ENCODE measurements at places on chromosomes 1 and 21. TPM values are rescaled to one million over a fixed set of nuclear protein-coding genes. Genes with fewer than 3 reads are reported as not detected.

RWDD3 gene
- total RNA-seq, result 21.0 TPM

FNDC10 gene
- 2.8 TPM for total RNA-seq

PTPRC gene
- total RNA-seq, result 99.3 TPM

KCNJ9 gene
- total RNA-seq, result not detected

ILDR2 gene
- 3.2 TPM for total RNA-seq

GRCh38 chr1:109628540-109629321 is 9.1 kb downstream of the AMPD2 start:
- no peaks in the 10 kb centered on the region for H3K27me3 ChIP-seq
- no peak overlapping the region for H3K4me3 ChIP-seq
- no peak overlapping the region for H3K27ac ChIP-seq
- H3K4me1 ChIP-seq, result peaks cover 6% of the 10 kb centered on the region
- DNase-seq, result no peak
- H3K36me3 ChIP-seq, result peaks cover 39% of the 10 kb centered on the region

DNA sequence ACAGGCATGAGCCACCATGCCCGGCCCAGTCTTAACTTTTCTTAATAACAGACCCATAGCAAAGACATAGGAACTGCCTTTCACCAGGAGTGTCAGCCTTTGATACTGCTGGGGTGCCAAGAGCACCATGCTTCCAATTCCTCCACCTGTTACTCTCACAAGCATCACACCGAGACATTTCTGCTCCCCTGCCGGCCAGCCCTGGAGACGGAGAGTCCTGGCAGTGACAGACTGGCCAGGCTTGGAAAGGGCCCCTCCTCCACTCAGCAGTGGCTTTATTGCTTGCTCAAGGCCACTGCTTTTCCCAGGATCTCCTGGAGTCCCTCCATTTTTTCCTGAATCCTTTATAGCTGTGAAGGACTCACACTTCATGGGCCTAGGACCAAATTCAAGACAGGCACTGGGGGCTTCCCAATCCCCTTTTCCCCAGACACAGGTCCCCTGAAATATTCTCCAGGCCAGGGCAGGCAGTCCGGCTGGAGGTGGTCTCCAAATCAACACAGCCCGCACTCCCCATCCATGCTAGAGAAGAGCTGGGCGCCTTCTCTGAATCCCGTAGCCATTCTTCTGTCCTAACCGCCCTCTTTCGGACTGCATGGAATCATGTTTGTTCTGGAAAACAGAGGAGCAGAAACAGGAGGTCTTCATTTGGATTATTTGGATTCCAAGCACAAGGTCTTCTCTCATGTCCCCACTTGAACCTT is 25.5 kb upstream of the PTPRF start:
- no peak overlapping the region for H3K27ac ChIP-seq
- no peaks in the 10 kb centered on the region for H3K36me3 ChIP-seq
- DNase-seq, result peak; percentile 6

DNA sequence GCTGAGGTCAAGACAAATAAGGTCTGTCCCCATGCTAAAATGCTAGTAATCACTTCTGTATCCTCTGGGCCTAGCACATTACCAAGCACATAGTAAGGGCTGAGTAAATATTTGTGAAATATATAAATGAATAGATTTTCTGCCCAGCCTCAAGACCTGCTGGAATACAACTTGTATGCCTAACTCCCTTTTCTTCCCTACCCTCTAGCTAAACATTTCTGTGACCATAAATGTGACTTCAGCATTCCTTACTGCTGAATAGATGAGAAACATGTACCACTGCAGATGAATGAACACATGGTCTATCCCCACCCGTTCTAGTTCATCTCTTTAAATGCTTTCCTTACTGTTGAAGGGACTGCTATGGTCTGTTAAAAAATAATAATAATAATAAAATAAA is 209.0 kb upstream of the HOOK1 start:
- H3K4me1 ChIP-seq, result peaks cover 2% of the 10 kb centered on the region
- H3K27ac ChIP-seq, result no peak overlapping the region
- no peaks in the 10 kb centered on the region for H3K27me3 ChIP-seq
- DNase-seq, result no peak

- H3K4me1 ChIP-seq, result peaks cover 9% of the 10 kb centered on the region
- no peak overlapping the region for H3K27ac ChIP-seq
- no peaks in the 10 kb centered on the region for H3K36me3 ChIP-seq
- DNase-seq, result no peak
- H3K4me3 ChIP-seq, result no peak overlapping the region
Measured at GRCh38 chr1:91679446-91679845, 178.8 kb downstream of the CDC7 start.

DNA sequence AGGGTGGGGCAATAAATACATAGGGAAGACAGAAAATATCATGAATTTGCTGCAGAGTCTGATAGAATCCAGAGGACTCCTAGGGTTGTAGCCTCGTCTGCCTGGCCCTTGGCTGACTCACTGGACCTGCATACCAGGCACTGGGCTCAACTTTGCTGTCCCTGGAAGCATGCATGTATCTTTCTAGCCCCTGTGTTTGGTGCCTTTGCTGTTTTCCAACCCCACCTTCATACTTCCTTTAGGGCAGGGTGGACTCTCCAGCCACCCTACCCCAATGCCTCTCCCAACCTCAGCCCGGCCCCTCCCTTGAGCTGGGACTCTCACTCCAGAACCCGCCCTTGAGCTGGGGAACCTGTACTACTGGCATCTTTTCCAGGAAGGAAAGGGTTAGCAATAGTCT is 1.2 kb downstream of the RAB25 start:
- no peak overlapping the region for H3K27ac ChIP-seq
- H3K36me3 ChIP-seq, result peaks cover 9% of the 10 kb centered on the region
- no peaks in the 10 kb centered on the region for H3K4me1 ChIP-seq
- H3K4me3 ChIP-seq, result no peak overlapping the region
- no peaks in the 10 kb centered on the region for H3K27me3 ChIP-seq
- no peak for DNase-seq

GRCh38 chr1:18902523-18903290 is at the start of gene ALDH4A1:
Gene ALDH4A1, minus strand, starts transcription at chr1:18902555. Its CDS starts 32 bp downstream, at chr1:18902523.
- H3K27ac ChIP-seq, result peak within 1 kb of the TSS; percentile 74
- DNase-seq, result peak; percentile 98
- peaks cover 27% of the 10 kb centered on the region for H3K4me1 ChIP-seq
- H3K4me3 ChIP-seq, result peak within 1 kb of the TSS; percentile 97
- no peaks in the 10 kb centered on the region for H3K27me3 ChIP-seq

- DNase-seq, result no peak
- H3K27ac ChIP-seq, result no peak overlapping the region
- no peaks in the 10 kb centered on the region for H3K4me1 ChIP-seq
- H3K36me3 ChIP-seq, result no peaks in the 10 kb centered on the region
- no peak overlapping the region for H3K4me3 ChIP-seq
Measured at GRCh38 chr1:111814642-111815041, 58.9 kb downstream of the DDX20 start.

- no peak overlapping the region for H3K4me3 ChIP-seq
- no peak for DNase-seq
Measured at GRCh38 chr1:211318576-211319280, 7.9 kb upstream of the TRAF5 start.

DNA sequence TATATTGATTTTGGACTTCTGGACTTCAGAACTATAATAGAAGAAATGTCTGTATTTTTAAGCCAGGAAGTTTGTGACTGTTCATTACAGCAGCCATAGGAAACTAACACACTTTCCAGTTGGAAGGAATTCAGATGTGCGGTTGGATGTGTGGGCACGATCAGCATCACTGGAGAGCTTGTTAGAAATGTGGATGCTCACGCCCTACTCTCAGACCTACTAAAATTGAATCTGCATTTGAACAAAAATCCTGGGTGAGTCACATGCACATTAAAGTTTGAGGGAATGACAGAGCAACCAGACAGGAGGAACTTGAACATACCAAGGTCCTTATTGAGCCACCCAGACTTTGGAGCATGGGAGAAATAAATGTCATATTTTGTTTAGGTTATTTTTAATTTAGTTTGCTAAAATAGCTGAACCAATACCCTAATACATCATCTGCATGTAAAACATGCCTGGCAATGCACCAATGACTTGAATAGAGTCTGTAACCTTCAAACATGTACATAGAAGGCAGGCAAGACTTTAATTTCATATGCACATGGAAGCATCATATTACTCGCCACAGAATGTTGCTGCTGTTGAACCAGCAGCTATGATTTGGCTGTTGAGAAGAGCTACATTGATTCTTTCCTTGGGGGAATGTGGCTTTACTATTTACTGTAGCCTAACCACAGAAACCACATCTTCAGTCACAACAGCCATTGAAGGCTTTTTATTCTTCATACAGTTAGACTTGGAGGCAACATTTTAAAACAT is 346.2 kb downstream of the BARHL2 start:
- DNase-seq, result no peak
- no peaks in the 10 kb centered on the region for H3K36me3 ChIP-seq
- H3K4me1 ChIP-seq, result no peaks in the 10 kb centered on the region
- H3K27ac ChIP-seq, result no peak overlapping the region
- no peak overlapping the region for H3K4me3 ChIP-seq

DNA sequence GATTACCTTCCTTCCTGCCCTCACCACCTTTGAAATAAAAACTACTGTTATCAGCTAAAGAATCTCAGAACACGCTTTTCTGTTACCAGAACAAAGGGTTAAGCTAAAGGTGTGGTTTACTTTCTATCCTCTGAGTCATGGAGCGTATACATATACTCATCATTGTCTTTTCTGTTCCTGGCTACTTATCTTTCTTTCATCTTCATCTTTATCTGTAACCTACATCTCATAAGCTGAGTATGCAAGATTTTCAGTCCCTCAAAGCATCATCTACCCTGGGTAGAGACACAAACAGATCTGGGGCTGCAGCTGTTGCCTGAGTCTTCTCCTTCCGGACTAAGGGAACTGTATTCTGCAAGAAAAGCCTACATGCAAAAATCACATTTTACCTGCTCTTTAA is 75.6 kb downstream of the LMO4 start:
- H3K36me3 ChIP-seq, result no peaks in the 10 kb centered on the region
- no peak overlapping the region for H3K4me3 ChIP-seq
- H3K4me1 ChIP-seq, result no peaks in the 10 kb centered on the region
- no peak overlapping the region for H3K27ac ChIP-seq
- H3K27me3 ChIP-seq, result no peaks in the 10 kb centered on the region
- no peak for DNase-seq

DNA sequence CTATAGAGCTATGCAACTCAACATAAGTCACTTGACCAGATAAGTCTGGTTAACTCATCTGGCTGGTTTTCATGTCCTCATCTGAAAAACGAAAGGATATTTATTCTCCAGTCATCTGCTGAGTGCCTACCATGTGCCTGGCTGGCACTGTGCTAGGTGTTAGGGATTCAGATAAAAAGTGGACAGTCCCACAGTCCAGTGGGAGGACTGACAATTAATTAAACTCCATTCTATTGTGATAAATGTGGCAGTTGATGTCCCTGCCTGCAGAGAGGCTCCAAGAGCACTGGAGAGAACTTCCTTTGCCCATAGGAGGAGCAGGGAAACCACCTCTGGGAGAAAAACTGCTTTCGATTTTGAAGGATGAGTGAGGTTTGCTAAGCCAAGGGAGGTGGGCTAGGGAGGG is 5.4 kb downstream of the NUAK2 start:
- peaks cover 19% of the 10 kb centered on the region for H3K4me1 ChIP-seq
- H3K27me3 ChIP-seq, result no peaks in the 10 kb centered on the region
- no peak overlapping the region for H3K4me3 ChIP-seq
- no peak overlapping the region for H3K27ac ChIP-seq
- no peak for DNase-seq
- H3K36me3 ChIP-seq, result no peaks in the 10 kb centered on the region

DNA sequence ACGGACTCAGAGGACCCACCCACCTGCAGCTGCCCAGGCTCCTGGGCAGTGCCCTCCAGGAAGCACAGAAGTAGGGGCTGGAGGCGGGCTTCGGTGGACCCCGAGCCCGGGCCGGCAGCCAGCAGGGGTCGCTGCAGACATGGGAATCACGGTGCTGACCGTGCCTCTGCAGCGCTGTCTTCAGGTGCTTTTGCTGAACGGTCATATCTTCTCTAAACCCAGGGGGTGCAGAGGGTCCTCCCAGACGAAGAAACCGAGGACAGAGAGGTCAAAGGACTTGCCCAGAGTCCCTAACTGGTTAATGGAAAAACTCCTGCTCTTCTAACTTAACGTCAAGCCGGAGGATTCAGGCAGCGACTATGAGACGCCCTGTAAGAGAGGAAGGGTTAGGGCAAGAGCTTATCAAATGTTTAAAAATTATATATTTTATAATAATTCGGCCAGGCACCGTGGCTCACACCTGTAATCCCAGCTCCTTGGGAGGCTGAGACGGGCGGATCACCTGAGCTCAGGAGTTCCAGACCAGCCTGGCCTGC is 21.5 kb upstream of the LEFTY2 start:
- H3K27ac ChIP-seq, result no peak overlapping the region
- DNase-seq, result peak; percentile 73
- no peaks in the 10 kb centered on the region for H3K27me3 ChIP-seq
- no peaks in the 10 kb centered on the region for H3K36me3 ChIP-seq
- H3K4me3 ChIP-seq, result no peak overlapping the region

DNA sequence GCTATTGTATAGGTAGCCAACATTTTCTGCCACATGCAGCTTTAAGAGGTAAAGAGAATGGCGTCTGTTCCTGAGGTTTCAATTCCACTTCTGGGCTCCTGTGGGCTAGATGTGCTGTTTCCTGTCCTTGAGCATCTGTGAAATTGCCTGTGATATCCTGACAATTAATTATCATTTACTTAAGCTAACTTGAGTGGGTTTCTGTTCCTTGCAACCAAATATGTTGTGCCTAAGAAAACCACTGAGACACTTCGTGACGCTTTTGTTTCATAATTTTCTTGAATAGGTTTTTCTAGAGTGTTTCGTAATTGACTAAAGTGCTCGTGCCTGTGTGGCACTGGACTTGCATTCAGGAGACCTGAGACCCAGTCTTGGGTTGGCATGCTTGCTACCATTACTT is 127.3 kb upstream of the POU3F1 start:
- H3K27me3 ChIP-seq, result no peaks in the 10 kb centered on the region
- no peaks in the 10 kb centered on the region for H3K36me3 ChIP-seq

- H3K36me3 ChIP-seq, result no peaks in the 10 kb centered on the region
- peak; percentile 58 for DNase-seq
- H3K4me1 ChIP-seq, result no peaks in the 10 kb centered on the region
- no peaks in the 10 kb centered on the region for H3K27me3 ChIP-seq
Measured at GRCh38 chr1:218156595-218156994, 128.5 kb upstream of the RRP15 start.

DNA sequence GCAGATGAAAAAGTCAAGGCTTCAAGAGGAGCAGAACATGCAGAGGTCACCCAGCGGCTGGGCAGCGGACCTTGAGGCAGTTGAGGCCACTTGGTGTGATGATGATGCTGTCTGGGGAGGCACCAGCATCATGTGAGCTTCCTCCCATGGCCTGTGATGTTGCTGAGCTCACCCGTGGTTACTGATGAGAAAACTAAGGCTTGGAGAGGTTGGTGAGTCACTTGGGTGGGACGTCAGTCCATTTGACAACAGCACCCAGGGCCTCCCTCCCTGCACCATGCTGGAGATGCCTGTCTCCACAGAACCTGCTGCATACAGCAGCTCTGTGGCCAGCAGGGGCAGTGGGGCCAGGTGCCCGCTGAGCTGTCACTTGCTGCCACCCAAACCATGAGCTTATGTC is 146.8 kb downstream of the NPHP4 start:
- no peak for DNase-seq
- peaks cover 42% of the 10 kb centered on the region for H3K27me3 ChIP-seq
- H3K36me3 ChIP-seq, result no peaks in the 10 kb centered on the region
- no peaks in the 10 kb centered on the region for H3K4me1 ChIP-seq
- no peak overlapping the region for H3K27ac ChIP-seq
